ENCODE measurements at places on chromosomes 11 and 22. TPM values are rescaled to one million over a fixed set of nuclear protein-coding genes. Genes with fewer than 3 reads are reported as not detected.

DNA sequence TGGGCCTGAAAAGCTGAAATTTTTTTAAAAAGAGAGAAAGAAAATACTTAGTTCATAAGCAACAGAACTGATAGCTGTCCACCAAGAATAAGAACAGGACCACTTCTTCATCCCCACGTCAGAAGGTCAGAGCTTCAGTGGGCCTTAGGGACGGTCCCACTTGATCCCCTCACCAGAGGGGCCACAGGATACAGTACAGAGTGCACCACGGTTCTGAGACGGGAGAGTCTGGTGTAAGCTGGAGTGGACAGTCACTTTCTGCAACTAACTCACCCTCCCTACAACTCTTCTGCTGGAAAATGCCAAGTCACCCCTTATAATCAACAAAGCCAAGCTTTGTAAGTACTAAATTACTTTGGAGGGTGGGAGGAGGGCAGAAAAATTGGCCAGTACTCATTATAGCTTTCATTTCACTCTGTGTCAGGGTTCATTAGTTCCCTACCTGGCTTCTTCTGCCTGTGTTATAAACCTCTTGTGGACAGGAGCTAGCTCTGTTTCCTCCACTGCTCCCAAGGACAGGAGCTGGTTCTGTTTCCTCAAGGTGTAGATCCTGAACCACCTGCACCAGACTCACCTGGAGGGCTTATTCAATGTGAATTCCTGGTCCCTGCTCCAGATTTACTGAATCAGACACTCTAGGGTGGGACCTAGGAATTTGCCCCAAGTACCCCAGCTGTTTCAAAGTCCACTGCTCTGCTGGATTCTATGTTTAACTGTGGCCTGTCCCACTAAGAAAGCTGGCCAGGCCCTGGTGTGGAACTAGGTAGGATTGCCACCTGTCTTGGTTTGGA is 39.6 kb downstream of the SCGB1A1 start:
- DNase-seq, result no peak
- H3K4me1 ChIP-seq, result no peaks in the 10 kb centered on the region
- no peak overlapping the region for H3K27ac ChIP-seq
- no peaks in the 10 kb centered on the region for H3K27me3 ChIP-seq
- no peaks in the 10 kb centered on the region for H3K36me3 ChIP-seq

DNA sequence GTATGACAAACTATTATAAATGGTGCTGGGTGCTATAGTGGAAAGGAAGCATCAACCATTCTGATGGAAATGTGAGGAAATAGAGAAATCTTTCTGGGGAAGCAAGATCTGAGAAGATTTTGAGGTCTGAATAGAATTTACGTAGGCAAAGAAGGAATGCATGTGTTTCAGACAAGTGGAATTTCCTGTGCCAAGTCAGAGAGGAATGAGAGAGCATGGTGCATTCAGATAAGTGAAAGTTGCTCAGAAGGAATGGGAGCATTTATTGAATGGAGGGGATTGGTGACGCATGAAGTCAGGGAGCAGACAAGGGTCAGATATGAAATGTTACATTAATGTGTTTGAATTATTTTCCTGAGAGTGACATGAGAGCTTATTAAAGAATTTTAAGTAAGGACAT is 725.5 kb downstream of the METTL15 start:
- H3K27me3 ChIP-seq, result no peaks in the 10 kb centered on the region
- no peaks in the 10 kb centered on the region for H3K36me3 ChIP-seq
- H3K4me3 ChIP-seq, result no peak overlapping the region
- DNase-seq, result no peak
- no peak overlapping the region for H3K27ac ChIP-seq

PGM2L1 gene
- 2.1 TPM for total RNA-seq

NPAS4 gene
- 0.32 TPM for total RNA-seq

DNA sequence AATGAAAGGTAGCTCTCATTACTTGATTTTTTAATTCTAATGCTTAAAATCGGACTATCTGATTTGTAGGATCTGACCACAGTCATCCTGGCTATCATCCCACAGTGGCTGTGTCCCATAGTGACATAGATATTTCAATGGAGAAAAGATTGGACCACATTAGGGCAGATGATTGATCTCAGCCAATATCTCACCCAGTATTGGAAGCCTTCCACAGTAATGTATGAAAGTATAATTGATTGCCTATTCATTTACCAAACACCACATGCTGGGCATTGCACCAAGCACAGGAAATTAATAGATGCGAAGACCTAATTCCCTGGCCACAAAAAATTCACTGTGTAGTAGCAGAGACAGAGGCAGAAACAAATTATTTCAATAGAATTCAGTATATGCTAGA is 37.6 kb downstream of the FZD4 start:
- no peaks in the 10 kb centered on the region for H3K27me3 ChIP-seq
- H3K36me3 ChIP-seq, result no peaks in the 10 kb centered on the region
- peaks cover 6% of the 10 kb centered on the region for H3K4me1 ChIP-seq
- no peak overlapping the region for H3K27ac ChIP-seq
- H3K4me3 ChIP-seq, result no peak overlapping the region

KCNJ11 gene
- 0.35 TPM for total RNA-seq

DNA sequence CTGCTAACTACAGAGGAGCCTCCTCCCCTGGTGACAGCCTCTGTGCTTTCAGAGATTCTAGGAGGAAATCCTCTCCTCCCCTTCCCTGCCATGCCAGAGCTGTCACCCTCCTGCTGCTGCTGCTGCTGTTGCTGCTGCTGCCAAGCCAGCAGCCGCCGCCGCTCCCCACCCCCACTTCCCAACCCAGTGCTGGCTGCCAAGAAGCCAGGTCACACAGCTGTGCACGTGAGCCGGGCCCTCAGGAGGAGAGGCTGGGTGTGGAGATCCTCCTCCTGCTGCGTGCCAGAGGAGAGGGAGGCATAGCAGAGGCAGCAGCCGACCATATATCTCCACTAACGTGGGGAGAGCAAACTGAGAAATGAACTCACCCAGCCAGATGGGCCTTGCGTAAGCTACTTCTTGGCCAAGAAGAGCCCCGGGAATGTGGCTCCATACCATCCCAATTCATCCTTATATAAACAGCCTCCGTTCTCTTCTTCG is 12.4 kb downstream of the CRY2 start:
- peak; percentile 96 for DNase-seq
- H3K36me3 ChIP-seq, result no peaks in the 10 kb centered on the region
- H3K27me3 ChIP-seq, result no peaks in the 10 kb centered on the region
- H3K4me1 ChIP-seq, result peaks cover 27% of the 10 kb centered on the region
- no peak overlapping the region for H3K4me3 ChIP-seq
- H3K27ac ChIP-seq, result no peak overlapping the region

CLTCL1 gene
- total RNA-seq, result 5.6 TPM

KDM4E gene
- not detected for total RNA-seq

DNA sequence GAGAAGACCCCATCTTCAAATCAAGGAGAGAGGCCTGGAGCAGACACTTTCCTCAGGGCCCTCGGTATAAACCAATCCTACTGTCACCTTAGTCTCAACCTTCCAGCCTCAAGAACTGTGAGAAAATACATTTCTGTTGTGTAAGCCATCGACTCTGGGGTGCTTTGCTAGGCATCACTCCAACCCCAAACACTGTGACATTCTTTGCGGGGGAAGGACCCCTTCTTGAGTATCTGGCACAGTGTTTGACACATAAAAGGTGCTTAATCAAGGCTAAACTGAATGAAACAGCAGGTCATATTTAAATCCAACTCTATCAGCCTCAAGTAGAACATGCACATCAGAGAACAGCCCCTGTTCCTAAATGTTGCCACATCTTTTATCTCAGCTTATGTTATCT is 558.1 kb downstream of the INSC start:
- H3K36me3 ChIP-seq, result no peaks in the 10 kb centered on the region
- DNase-seq, result no peak
- no peak overlapping the region for H3K27ac ChIP-seq
- H3K27me3 ChIP-seq, result no peaks in the 10 kb centered on the region

UPK3A gene
- total RNA-seq, result not detected

DNA sequence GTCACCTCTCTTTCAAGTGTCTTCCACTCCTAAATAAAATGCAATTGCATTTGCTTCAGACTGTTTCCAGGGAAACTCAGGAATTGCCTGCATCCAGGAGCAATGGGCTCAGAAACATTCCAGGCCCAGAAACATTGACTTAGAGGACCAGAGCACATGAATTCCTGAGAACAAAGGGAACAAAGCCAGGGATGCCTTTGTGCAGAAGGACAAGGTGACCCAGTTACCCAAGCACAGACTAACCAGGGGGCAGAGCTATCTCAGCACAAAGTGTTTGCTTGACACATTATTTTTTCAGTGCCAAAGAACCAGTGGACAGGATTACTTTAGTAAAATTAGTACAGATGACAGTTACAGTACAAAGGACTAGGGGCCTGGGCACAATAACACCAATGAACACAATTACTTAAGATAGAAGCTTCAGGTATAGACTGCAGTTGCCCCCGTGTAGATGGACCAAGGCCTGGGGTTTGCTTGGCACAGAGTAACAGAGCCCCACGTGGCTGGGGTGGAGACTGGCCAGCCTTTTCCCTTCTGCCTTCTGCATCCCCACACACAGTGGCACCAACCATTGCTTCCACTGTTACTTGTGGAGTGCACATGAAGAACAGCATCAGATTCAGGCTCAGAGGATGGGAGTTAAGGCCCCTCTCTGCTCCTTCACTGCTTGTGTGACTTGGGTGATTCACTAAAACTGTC is 500.8 kb downstream of the INSC start:
- no peaks in the 10 kb centered on the region for H3K4me1 ChIP-seq
- H3K27ac ChIP-seq, result no peak overlapping the region
- H3K36me3 ChIP-seq, result no peaks in the 10 kb centered on the region
- H3K4me3 ChIP-seq, result no peak overlapping the region

DNA sequence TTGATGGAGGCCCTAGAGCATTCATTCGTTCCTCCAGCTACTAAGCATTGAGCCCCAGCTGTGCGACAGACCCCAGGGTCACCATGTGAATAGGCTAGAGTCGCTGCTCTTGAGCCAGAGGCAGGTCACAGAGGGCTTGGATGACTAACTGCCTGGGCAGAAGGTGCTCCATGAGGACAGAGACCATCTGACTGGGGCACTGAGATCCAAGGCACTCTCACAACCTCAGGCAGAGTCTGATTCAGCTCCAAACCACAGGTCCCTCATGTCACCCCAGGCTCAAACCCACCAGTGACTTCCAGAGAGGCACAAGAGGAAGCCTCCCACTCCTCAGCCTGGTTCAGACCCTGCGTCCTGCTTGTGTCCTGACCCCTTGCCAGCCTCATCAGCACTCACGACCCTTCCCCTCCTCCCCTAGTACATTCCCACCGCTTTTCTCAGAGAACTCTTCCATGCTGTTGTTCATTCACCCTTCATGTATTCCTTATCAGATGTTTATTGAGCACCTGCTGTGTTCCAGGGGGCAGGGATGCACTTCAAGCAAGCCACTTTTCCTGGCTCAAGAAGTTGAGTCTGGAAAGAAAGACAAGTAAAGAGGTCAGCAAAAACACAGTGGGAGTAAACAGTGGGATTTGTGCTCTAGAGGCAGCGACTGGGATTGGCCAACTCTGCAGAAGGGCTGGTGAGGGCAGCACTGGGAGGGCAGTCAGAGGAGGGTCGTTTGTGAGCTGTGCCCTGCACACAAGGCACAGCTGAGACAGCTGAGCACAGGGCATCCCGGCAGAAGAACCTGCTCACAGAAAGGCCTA is 9.3 kb downstream of the OAF start:
- peaks cover 28% of the 10 kb centered on the region for H3K4me1 ChIP-seq
- DNase-seq, result no peak
- no peak overlapping the region for H3K4me3 ChIP-seq
- H3K36me3 ChIP-seq, result no peaks in the 10 kb centered on the region
- H3K27ac ChIP-seq, result no peak overlapping the region

- H3K27ac ChIP-seq, result no peak overlapping the region
- no peaks in the 10 kb centered on the region for H3K4me1 ChIP-seq
- DNase-seq, result no peak
- no peaks in the 10 kb centered on the region for H3K36me3 ChIP-seq
- H3K4me3 ChIP-seq, result no peak overlapping the region
- H3K27me3 ChIP-seq, result no peaks in the 10 kb centered on the region
Measured at GRCh38 chr11:131064373-131064991, 148.2 kb upstream of the SNX19 start.

MS4A14 gene
- 0.82 TPM for total RNA-seq

BRSK2 gene
- total RNA-seq, result 1.5 TPM

DNA sequence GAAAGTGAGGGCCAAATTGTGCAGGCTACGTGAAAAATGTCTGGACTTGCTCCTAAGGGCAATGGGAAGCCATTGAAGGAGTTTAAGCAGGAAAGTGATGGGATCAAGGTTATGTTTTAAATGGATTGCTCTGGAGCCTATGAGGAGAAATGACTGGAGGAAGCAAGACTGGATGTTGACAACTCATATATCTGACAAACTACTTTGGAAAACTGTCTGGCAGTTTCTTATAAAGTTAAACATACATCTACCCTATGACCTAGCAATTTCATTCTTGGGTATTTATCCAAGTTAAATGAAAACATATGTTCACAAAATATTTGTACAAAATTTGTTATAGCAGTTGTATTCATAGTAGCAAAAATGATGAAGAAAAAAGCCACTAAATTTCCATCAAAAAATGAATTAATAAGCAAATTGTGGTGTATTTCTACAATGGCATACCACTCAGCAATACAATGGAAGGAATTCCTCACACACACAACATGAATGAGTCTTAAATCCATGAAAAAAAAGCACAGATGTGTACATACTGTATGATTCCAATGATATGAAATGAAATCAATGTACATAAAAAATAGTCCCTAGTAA is 24.1 kb downstream of the FZD4 start:
- no peak overlapping the region for H3K4me3 ChIP-seq
- H3K27ac ChIP-seq, result no peak overlapping the region
- no peaks in the 10 kb centered on the region for H3K36me3 ChIP-seq
- no peaks in the 10 kb centered on the region for H3K27me3 ChIP-seq
- H3K4me1 ChIP-seq, result peaks cover 29% of the 10 kb centered on the region

DNA sequence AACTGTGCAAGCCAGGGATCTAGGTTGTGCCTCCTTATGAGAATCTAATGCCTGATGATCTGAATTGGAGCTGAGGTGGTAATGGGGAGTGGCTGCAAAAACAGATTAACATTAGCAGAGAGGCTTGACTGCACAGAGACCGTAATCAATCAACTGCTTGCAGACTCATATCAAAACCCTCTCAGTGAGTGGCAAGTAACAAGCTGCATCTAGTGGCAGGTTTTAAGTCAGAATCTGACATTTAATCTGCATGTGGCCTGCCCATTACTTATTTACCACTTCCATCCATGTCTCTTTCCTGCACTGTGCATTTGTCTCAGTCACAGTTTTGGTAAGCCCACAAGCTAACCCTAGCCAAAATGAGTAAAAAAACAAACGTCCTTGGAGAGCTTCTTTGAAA is 11.2 kb downstream of the C11orf58 start:
- H3K27me3 ChIP-seq, result no peaks in the 10 kb centered on the region
- no peak overlapping the region for H3K4me3 ChIP-seq
- H3K36me3 ChIP-seq, result no peaks in the 10 kb centered on the region
- no peak for DNase-seq

DNA sequence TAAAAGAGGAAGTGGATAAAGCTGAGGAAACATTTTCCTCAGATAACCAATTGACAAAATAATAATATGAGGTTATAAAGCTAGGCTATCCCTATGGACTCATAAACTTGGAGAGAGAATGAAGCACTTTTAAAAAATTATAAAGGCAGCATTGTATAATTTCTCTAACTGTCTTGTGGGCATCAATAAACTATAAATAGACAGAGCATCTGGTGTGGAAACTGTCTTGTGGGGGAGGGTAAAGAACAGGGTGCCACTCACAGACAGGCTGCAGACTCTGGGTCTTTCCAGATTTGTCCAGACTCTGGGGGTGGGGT is 333.5 kb downstream of the BUD13 start:
- H3K27ac ChIP-seq, result no peak overlapping the region
- H3K27me3 ChIP-seq, result no peaks in the 10 kb centered on the region
- DNase-seq, result no peak
- H3K4me3 ChIP-seq, result no peak overlapping the region
- H3K36me3 ChIP-seq, result no peaks in the 10 kb centered on the region
- H3K4me1 ChIP-seq, result no peaks in the 10 kb centered on the region

LIN7C gene
- total RNA-seq, result 31.8 TPM

All from ovary (tissue), 10 donors.